Tibial nerve (tissue), 4 donors: ENCODE measurements at places on chromosomes 13 and 19. TPM values are rescaled to one million over a fixed set of nuclear protein-coding genes. Genes with fewer than 3 reads are reported as not detected.

GRCh38 chr19:12779162-12779993 lies 4.0 kb upstream of the HOOK2 start:
- no peak for DNase-seq

DNA sequence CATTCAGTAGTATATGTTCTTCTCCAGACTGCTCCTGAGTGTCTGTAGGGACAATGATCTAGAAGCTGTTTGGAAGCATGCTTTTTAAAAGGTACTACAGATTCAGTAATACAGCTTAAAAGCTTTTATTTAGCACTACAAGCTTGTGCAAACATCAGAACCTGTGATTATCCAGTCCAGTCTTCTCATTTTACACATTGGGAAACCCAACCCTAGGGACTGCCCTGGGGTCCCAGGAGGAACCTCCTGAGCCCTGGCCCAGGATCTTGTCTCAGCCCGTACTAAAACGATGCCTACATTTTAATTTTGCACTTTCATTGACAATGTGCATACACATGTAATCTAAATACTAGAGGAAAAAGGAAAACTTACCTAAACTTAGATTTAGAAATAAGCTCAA lies 12.5 kb downstream of the DOCK9 start:
- DNase-seq = no peak

GRCh38 chr19:597406-598315 lies 8.0 kb downstream of the HCN2 start:
- DNase-seq = no peak

- DNase-seq = no peak
These were observed 18.3 kb downstream of the RASA3 start for GRCh38 chr13:114114006-114114640.

DNA sequence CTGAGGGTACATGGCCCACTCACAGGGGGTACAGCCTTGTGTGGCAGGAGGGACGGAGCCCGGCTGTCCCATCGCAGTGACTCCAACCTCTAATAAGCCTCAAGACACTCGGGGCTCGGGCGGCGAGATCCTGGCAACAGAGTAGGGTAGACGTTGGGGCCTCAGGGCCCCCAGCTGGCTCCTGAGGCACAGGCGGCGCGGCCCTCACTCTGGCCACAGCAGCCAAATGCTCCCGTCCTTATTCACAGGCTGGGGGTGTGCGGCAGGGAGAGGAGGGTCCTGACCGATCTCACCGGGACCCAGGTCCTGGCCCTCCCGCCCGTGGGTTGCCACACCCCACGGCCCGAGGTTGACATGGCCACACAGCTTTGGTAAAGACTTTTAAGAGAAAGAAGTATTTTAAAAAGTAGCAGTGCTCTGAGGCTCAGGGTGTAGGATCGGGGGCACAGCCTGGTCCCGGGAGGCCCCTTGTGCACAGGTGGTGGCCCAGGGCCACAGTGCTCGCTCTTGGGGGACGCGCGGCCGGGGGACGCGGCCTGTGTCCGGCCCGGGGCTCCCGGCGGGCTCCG lies 7.6 kb downstream of the SLC39A3 start:
- no peak for DNase-seq

GRCh38 chr13:113413898-113414282 lies 39.4 kb downstream of the ADPRHL1 start:
- DNase-seq = no peak

GRCh38 chr19:3932931-3933810 lies at the start of gene NMRK2:
NMRK2 (plus strand) TSS chr19:3933069; CDS start chr19:3933672, 603 bp downstream.
- DNase-seq = no peak

DNA sequence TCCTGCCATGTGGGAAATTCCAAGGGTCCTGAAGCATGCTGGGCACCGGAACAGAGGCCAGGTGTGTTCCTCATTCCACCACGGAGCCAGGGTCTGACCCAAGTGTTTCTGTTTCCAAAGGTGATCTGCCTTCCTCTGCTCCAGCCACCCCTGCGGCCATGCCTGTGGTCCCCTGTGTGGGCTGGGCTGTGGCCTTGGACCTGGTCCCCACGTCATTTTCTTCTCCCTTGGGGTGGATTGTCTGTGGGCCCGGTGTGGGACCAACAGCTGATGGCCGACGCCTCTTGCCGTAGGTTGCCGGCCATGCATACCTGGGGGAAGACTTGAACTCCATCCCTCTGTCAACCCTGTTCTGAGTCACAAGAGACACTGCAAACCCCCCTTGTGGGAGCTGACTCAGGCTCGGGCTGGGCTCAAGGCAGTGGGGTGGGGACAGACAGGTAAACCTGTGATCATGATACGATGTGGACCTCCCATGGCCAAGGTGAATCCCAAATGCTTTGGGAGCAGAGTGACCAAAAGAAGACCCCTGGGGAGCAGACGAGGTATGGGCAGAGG lies 35.0 kb downstream of the ATP11A start:
- no peak for DNase-seq

GRCh38 chr13:20388184-20388583 lies 137.5 kb downstream of the CRYL1 start:
- DNase-seq = no peak

- no peak for DNase-seq
These were observed 10.0 kb downstream of the SBNO2 start for GRCh38 chr19:1163934-1164683.

- DNase-seq = no peak
These were observed 1317.0 kb downstream of the PCDH9 start for GRCh38 chr13:65913173-65913572.

DNA sequence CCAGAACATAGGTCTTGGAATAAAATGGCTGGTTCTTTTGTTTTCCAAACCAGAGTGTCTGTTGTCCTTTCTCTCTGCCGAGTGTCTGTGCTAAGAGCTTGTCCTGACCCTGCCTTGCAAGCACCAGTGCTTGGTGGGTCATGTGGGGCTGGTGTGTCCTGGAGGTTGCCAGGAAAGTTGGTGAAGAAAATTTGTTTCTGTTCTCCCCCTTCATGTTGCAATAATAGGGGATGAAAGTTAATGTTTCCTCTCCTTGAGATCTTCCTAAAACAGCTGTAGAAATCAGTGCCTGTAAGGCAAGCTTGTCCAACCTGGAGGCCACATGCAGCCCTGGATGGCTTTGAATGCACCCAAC lies 2.7 kb downstream of the HAMP start:
- DNase-seq = no peak

- no peak for DNase-seq
These were observed 95.6 kb downstream of the DLEU7 start for GRCh38 chr13:50747737-50748350.

DNA sequence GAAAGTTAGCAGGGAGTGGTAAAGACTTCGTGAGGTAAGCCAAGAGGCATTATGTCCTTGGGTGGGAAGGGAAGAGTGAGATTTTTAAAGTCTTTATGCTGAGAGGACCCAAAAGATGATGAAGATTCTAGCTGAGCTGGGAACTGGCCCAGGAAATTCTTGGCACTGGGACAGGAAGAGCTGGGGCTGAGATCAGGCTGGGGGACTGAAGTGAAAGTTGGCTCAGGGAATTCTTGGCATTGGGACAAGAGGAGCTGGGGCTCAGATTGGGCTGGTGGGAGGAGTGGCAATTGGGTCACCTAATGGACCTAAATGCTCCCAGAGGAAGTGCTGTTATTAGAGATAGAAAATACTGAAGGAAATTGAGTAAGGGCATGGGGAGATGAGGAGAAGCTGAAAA lies 8.8 kb downstream of the SCEL start:
- peak; percentile 25 for DNase-seq

GRCh38 chr19:6236310-6237291 lies 43.2 kb downstream of the MLLT1 start:
- DNase-seq = no peak

LILRB2 gene
- total RNA-seq = 1.6 TPM

MCEMP1 gene
- not detected for total RNA-seq

NEK5 gene
- 0.66 TPM for total RNA-seq

GPR4 gene
- total RNA-seq = 14.9 TPM
